Iris pigment epithelial cell (primary cell): ENCODE measurements at places on chromosomes 2 and 18.

- no peak for DNase-seq
Measured at GRCh38 chr2:171287036-171287571, 126.4 kb upstream of the TLK1 start.

GRCh38 chr2:82013641-82014040 is 1709.1 kb upstream of the LRRTM1 start:
- DNase-seq = no peak

DNA sequence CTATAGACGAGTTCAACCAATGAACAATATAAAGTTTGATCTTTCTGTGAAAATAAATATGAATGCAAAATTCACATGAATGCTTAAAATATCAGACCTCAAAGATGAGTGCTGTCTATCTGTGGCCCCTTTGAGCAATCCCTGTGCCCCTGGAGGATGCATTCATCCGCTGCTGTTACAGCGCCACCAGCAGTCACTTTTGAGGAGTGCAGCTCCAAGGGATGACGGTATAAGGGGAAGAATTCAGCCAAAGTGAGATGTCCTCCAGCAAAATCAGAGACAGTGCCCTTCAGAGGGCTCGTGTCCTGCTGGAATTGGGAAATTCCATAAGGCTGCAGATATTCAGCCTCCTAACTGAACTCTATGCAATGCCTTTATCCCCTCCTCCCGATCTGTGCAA is 12.0 kb upstream of the CHRNA1 start:
- DNase-seq = no peak

- no peak for DNase-seq
Measured at GRCh38 chr2:195121341-195121740, 535.7 kb upstream of the SLC39A10 start.

DNA sequence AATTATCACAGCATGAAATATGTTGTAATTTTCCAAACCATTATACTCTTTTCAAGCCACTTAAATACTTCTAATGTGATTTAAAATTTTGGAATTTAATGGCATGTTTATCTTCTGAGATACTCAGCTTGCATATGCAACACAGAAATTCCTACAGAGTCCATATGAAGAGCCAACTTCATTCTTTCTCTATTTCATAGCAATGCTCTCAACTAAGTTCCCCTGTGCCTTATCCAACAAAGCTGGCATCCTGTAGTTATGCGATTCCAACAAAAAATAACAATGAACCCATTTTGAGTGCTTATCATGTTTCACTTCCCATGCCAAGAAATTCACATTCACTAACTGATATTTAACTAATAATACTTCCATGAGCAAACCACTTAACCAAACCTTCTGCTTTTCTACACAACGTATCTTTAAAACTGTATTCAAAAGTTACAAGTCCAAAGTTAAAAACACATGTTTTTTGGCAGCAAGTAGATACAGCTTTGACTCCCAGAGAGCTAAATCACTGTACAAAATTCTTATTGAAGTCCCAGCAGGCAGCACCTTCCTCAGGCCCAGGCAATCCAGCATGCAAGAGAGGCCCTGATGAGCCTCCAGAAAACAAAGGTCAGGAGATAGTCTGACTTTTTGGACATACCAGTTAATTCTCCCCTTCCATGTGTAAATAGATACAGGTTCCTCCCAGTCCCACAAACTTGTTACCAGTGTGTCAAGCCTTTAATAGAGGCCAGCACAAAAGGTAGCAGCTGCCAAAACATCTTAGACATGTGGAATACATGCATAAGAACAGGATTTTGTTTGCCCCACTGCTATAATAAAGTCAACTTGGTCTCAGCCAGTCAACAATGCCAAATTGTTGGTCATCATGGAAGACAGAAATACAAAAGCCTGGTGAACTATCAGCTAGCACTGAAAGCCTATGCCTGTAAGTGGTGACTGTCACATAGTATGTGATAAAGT is 113.1 kb upstream of the WDR75 start:
- DNase-seq = no peak

- DNase-seq = no peak
Measured at GRCh38 chr2:44957656-44958327, 16.3 kb downstream of the SIX3 start.

DNA sequence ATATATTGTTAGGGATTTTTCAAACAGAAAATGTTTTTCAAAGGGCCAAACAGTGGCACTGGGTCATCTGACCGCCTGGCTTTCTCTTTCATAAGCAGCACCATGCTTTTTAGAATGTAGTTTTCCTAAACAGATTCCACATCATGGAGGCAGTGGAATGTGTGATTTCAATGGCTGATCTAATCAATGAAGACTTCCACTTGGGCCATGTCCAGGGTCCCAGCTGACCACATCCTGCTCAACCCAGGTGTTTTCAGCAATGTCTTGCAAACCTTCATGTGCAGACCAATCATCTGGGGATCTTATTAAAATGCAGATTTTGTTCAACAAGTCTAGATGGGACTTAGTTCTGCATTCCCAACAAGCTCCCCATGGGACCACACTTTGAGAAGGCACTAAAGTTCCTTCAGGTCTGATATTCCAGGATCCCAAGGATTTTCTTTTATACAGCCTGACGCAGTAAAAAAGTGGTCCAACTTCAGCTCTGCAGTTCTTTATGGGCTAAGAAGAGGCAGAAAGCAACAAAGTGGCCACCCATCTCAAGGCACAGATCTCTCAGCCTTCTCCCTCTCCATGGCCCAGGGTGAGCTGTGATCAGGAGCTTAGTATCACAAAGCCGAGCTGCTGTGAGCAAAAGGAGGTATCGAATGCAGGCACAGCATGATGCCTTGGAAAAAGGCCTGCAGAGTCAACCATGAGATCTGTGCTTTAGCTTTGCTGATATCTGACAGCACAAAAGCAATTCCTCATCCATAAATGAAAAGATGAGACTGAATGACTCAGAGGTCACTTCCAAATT is 3.7 kb downstream of the ALKAL2 start:
- peak; percentile 15 for DNase-seq

- DNase-seq = peak; percentile 40
Measured at GRCh38 chr18:61738488-61738887, 154.3 kb downstream of the RNF152 start.

DNA sequence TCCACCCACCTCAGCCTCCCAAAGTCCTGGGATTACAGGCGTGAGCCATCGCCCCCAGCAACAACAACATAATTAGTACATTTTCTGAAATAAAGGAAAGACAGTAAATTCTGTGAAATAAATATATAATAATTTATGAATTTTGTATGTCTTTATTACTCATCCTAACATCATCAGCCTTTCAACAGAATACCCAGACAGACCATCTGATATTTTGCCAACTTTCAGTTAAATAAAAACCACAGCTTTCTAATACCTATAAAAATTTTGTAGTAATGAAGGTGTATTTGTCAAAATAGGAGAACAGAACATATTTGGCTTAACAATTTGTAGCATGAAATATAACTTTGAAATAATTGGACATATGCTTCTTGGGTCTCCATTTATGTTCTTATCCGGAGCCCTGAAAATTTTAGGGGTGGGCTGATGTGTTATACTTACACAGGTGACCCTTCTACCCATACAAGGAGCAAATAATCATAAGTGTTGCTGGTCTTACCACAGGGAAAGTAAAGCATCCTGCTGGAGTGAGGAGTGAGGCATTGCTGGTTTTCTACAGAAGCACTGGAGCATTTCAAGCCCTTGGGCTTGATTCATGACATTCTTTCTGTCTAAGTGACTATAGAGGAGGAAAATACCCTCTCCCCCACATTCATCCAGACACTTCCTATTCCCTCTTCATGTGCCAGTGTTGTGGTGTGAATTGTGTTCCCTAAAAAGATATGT is 99.3 kb downstream of the SPOPL start:
- no peak for DNase-seq

GRCh38 chr2:84495539-84496146 is 20.7 kb upstream of the DNAH6 start:
- peak; percentile 70 for DNase-seq

DNA sequence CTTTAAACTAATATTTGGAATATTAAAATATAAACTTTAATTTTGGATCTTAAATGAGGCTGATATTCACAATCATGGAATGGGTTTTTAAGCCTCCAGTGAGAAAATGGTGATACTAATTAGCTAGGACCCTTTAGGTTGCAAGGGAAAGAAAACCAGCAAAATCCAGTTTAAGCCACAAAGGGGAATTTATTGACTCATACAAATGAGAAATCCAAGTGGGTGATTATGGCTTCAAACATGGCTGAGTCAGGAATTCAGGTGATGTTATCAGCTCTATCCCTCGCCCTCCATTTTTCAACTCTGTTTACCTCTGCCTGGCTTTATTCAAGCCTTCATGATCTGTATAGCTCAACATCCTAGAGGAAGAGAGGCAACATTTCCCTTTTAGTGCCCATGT is 75.3 kb upstream of the DLX2 start:
- peak; percentile 59 for DNase-seq

DNA sequence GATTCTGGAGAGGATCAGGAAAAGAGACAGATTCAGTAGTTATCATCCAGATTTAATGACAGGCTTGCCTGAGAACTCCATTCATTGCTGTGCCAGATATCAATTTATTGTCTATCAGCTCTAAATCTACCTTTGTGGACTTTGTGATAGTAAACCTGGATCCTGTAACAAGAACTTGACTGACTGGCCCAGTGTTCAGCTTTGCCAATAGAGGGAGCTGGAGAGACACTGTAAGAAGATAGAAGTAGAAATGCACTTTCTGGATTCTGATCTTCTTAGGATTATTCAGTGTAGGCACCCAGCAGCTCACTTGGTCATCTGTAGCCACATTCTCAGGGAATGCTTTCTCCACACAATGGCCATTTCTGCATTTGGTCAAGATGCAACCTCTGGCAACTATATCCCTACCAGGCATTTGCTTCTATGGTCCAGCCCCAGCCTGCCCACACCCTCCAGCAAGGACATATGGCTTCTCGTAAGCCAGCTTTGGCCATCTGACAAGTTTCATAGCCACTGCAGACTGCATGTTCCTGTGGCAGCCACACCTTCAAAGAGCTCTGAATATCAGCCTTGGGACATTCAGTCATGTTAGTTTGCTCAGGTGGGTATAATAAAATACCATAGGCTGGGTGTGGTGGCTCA is 6.1 kb upstream of the SERPINB8 start:
- peak; percentile 76 for DNase-seq

GRCh38 chr18:63286926-63287325 is 32.6 kb downstream of the BCL2 start:
- DNase-seq = no peak

- no peak for DNase-seq
Measured at GRCh38 chr2:120550893-120551446, 184.7 kb upstream of the GLI2 start.

DNA sequence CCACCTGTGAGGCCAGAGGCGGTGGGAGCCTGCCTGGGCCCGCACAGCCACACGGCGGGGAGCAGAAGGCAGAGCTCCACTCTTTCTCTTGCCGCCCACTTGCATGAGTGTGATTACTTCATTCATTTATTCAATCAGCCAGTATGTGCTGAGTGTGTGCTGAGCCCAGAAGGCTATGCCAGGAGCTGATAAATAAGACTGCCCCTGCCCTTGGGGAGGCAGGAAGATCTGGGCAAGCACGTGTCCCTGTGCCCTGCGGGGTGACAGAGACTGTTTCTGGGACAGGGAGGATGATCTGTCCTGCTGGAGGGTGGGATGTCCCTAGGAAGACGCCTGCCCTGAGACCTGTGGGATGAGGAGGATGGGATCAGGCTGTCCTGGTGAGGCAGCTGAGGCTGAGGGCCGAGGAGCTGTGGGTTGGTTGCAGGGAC is 250.8 kb downstream of the DYSF start:
- no peak for DNase-seq

GRCh38 chr2:21005700-21006422 is 38.0 kb downstream of the APOB start:
- no peak for DNase-seq

GRCh38 chr2:163345795-163346573 is 389.8 kb downstream of the FIGN start:
- peak; percentile 56 for DNase-seq

- DNase-seq = no peak
Measured at GRCh38 chr2:74596584-74596983, 42.1 kb downstream of the DOK1 start.

- no peak for DNase-seq
Measured at GRCh38 chr2:96547203-96547641, 10.7 kb downstream of the ARID5A start.

GRCh38 chr2:57602733-57603132 is 443.9 kb upstream of the VRK2 start:
- no peak for DNase-seq

DNA sequence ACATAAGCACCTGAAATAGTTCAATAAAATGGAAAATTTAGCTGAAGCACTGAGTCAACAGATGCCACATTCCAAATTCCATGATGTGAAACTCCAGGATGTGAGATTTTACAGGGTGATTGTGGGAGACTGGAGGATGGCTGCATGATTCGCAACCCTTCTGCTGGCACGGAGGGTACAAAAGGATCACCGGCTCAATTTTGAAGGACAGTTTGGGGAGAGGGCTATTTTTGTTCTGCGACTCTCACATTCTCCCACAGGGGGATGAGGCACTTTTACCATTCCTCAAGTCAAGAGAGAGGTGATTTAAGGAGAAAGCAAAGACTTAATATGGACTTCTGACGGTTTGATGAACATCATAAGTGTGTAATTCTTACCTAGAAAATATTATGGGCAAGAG is 138.1 kb upstream of the CWC22 start:
- no peak for DNase-seq

DNA sequence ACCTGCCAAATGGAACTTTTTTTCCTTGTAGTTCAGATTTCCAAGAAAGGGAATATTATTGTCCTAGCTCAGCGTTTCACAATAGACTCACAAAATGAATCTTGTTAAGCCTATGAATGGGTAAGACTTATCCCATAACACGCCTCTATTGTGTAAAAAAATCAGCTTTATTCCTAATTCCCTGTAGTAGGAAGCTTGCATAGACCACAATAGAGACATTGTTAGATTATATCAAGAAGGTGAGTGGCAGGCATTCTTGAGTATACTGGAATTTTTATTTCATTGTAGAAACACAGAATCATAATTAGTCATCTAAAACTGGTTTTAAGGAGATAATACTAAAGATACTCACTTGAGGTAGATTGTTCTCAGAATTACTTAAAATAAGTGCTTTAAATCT is 46.5 kb upstream of the SLC30A6 start:
- DNase-seq = no peak

DNA sequence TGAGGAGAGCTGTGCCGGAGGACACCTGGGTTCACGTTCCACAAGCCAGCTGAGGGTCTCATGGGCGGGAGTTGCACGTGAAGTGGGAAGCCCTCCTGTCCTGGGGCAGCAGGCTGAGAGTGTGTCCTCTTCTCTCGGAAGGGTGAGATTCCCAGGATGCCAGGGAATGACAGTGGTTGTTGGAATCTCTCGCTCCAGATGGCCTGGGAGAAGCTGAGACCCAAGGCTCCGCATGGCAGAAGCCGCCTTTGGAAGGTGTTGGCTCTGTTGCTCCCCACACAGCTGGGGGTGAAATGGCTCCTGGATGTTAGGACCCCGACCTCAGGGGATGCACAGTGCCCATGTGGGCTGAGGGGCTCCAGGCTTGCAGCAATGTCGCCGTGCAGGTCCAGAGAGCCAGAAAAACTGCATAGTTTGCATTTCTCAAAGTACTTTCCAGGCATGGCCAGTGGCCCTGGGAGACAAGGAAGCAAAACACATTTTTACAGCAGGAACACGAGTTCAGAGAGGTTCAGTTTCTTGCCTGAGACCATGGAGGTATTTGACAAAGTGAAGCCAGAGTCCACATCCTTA is 153.4 kb downstream of the TMEM18 start:
- no peak for DNase-seq
